ENCODE measurements at places on chromosomes 4 and X.
A peak's percentile ranks its signal among the peaks of the same experiment; 100 is the strongest.

DNA sequence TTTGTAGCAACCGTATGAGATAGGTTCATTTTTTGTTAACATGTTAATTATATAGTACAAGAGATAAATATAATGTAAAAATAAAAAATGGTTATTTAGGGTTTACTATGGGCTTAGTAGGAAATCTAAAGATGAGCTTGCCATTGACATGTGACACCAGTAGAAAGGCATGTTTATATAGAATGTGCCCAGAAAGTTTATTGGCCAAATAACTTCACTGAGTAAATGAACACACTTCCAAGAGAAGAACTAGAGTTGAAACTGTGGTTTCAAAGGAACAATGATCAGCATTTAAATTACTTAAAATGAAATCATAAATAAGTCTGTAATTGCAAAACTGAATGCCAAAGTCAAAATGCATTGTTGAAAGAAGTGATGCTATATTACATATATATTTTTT is 503.3 kb downstream of the STPG2 start:
- no peak for DNase-seq

GRCh38 chr4:2289311-2289954 is 27.5 kb upstream of the MXD4 start:
- no peak for DNase-seq

GRCh38 chr4:61520681-61521160 is 320.6 kb downstream of the ADGRL3 start:
- DNase-seq = no peak

GRCh38 chr4:113641025-113641431 is 120.5 kb downstream of the CAMK2D start:
- peak; percentile 20 for DNase-seq

- no peak for DNase-seq
Observed at GRCh38 chr4:169791527-169792156, 33.9 kb upstream of the HPF1 start.

DNA sequence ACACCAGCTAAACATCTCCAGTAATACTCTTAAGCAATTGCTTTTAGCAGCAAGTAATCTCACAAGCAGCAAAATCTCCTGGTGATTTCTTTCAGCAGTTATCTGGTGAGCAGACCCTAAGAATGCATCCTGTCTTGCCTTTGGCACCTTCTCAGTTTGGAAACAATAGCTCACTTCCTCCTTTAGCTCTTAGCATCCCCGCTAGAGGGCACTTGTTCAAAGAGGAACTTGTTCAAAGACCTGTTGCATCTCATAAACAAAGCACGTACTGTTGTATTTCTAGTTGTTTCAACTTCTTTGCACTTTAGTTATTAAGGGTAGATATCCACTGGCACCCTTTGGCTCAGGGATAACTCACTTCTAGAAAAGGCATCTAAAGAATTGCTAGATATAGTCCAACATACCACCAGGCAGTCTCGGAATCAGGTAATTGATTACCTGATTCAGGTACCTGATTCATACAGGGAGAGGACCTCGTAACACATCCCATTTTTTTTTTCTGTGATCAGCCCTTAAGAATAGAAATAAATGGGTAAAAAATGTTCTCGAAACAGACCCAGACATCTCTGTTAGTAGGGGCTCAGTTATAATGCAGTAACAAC is 81.9 kb upstream of the QRFPR start:
- DNase-seq = peak; percentile 8

Measured in GM19239 (cell line).